ENCODE measurements at places on chromosomes 4 and X.

DNA sequence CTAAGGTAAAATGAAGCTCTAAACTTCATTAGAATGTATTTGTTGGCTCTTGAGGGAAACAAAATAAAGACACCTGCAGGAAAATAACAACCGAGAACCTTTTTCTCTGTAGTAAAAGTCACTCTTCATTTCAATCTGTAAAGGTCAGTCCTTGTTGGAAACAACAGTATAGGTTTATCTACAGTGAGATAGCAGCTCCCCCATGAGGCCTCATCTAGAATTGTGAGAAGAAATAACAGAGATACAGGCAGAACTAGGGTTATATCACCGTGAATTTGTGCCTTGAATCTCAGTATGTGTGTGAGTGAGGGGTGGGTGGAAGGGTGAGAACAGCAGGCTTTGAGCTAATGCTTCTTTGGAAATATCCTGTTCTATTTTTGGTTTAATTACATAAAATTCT is 107.8 kb upstream of the FMR1 start:
- no peak for DNase-seq

DNA sequence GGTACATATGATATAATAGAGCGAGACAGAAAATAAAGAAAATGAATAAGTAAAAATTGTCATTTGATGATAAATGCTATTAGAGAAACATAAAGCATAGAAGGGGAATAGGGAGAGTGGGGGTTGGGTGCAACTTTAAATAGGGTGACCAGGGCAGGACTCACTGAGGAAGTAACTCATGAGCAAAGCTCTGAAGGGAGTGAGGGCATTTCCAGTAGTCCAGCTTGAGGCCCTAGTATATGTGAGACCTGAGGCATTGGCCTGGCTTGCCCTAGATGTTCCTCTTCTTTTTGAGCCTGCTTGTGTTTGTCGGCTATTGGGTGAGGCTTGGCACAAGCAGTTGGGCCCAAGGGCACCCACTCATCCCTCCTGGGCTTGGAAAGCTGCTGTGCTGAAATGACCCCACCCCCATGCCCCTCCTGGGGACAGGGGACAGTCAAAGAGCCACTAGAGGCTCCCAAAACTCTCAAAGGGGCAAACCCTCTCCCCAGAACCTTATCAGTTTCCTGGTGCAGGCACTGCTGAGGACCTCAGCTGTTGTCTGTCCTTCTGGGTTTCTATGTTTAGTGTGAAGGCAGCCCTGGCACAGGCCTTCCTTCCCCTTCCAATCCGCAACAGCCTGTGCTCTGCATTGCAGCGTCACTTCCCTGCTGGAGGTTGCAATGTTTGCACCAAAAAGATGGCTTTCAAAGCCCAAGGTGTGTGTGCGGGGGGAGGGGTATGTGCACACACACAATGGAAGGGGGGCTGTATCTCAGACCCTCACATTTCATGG is 40.1 kb downstream of the APLN start:
- no peak for DNase-seq

DNA sequence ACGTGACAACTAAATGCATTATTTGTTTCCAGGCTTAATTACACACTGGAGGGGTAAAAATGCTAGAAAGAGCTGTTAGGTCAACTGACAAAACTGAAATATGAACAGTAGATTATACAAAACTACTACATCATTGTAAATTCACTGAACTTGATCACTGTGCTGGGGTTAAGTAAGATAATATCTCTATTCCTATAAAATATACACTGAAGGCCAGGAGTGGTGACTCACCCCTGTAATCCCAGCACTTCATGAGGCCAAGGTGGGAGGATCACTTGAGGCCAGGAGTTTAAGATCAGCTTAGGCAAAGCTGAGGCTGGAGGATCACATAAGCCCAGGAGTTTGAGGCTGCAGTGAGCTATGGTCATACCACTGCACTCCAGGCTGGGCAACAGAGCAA is 31.8 kb upstream of the NKX6-1 start:
- no peak for DNase-seq

DNA sequence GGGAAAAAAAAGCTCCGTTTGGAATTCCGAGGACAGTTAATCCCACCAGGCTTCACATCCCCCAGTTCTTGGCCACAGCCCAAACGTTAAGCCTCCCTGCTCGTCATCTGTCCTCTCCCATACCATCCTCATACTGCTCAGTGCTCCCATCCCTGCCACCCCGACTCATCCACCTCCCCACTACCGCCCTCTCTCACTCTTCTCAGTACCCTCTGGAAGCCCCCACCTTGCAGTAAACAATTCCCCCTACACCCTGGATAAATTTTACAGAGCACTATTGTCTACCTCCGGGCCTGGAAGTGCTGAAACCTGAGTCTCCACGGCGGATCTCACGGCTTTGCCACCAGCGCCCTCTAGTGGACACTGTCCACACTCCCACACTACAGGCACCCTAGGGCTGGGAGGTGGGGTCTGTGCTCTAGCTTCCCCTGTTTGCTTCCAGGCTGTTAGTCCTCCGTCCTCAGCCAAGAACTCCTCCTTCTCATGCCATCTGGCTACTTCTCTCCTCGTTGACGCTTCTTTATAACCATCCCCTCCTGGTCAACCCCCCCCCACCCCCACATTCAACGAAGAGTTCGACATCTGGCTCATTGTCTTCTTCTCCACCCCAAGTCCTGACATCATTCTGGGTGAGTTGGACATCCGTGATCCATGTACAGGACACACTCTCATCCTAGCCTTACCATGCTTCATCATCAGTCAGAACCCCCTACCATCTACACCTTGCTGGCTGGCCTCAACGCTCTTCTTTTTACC is 54.5 kb downstream of the RTL9 start:
- DNase-seq: peak; percentile 70

- no peak for DNase-seq
Observed at GRCh38 chr4:1255699-1256098, 6.8 kb upstream of the CTBP1 start.

GRCh38 chrX:9729171-9729885 is 36.3 kb downstream of the GPR143 start:
- no peak for DNase-seq

GRCh38 chrX:19799319-19800182 is 87.8 kb downstream of the SH3KBP1 start:
- DNase-seq: no peak

GRCh38 chr4:44661940-44662622 is 10.7 kb upstream of the YIPF7 start:
- no peak for DNase-seq

- no peak for DNase-seq
Observed at GRCh38 chrX:128460835-128461234, 408.6 kb upstream of the ACTRT1 start.

GRCh38 chr4:76198411-76199237 is 15.0 kb downstream of the SCARB2 start:
- DNase-seq: no peak

GRCh38 chr4:68909385-68909784 is 42.2 kb downstream of the UGT2A3 start:
- DNase-seq: no peak

DNA sequence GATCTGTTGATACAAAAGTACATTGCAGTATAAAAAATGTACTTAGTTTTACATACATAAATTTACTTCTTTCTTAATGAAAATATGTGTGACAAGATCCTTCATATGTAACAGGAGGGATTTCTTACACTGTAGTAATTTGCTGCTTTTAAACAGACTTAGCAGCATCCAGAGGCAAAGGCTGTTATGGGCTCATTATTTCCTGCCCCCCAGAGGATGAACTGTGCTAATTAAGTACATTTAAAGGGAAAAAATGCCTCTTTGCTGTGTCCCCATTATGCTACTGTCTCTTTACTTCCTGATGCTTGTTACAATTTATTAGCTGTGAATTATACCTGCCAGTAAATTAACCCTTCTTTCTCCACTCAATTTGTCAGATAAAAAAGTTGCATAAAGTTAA is 47.1 kb downstream of the NDST3 start:
- DNase-seq: no peak

GRCh38 chrX:110081740-110082139 is 78.8 kb downstream of the TMEM164 start:
- DNase-seq: peak; percentile 65

DNA sequence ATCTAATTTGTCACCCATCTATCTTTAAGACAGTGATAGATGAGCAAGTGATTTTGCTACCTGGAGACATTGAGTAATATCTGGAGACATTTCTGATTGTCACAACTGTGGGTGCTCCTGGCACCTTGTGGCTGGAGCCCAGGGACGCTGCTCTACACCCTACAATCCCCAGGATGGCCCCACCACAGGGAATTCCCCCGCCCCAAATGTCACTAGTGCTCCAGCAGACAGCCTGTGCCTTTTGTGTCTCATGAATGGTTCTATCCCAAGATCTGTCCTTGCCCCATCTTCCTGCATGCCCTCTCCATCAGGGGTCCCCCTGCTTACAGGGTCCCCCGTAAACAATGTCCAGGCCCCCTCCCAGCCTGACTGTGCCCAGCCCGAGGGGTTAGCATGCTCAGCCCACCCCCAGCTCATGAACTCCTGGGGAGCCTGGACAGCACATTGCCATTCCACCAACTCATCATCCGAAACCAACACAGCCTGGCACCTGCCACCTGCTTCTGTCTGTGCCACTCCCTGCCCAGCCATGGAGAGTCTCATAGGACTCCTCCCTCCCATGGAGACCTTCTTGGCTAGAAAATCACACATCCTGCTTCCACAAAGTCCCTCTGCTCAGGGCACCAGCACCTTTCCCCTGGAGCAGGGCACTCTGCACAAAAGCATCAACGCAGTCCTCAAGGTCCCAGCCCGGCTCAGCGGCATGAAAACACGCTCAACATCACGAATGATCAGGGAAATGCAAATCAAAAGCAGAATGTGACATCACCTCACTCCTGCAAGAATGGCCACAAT is 5.7 kb downstream of the P2RY8 start:
- no peak for DNase-seq

- DNase-seq: no peak
Observed at GRCh38 chrX:130846746-130847145, 56.3 kb downstream of the ENOX2 start.

DNA sequence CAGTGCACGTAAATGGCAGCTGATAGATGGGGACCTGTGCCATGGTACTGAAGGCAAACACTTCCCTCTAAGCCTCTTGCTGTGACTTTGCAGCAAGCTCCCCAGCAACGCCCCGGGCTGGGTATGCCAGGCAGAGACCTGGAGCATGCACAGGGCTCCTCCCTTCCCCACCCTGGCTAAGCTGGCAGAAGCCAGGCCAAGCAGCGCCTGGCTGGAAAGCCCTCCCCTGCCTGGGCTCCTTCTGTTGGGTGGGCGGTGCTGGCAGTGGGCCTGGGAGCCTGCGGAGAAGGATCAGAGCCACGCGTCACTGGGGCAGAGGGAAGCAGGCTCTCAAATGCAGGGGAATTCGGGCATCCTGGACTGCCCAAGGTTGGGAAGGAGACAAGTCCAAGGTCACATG is 3.6 kb downstream of the ATP2B3 start:
- no peak for DNase-seq

- DNase-seq: no peak
Observed at GRCh38 chrX:46912603-46913491, 626 bp downstream of the JADE3 start.

DNA sequence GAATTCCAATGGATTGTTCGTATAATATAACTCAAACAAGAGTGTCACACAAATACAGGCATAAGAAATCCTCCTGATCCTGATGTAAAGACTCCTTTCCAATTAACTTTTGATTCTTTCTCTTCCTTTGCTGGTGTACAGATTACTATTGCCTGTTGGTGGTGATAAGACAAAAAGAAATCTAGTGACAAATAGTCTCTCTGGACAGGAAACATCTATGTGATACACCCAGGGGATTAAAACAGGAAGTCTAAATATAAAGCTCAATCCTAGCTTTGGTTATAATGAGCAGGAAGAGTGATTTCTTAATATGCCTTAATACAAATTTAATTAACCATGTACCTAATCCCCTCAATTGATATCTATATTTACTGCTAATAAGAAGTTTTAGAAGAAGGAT is 45.1 kb downstream of the ARHGEF6 start:
- no peak for DNase-seq

GRCh38 chr4:163587867-163588266 is 93.4 kb downstream of the TMA16 start:
- DNase-seq: no peak

DNA sequence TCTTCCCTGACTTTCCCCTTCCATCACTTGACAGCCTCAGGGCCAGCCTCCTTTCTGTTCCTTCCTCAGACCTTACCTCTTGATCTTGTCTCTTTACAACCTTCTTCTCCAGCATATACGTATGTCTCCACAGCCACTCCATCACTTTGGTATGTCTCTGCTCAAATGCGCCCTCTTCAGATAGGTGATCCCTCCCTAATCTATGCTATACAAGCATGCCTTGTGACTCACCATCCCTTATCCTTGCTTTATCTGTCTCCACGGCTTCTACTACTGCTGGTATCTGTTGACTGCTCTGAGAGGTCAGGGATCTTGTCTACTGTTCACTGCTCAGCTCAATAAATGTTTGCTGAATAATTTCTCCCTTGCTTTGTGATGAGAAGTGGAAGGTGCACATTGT is 9.0 kb downstream of the ARAP2 start:
- no peak for DNase-seq

DNA sequence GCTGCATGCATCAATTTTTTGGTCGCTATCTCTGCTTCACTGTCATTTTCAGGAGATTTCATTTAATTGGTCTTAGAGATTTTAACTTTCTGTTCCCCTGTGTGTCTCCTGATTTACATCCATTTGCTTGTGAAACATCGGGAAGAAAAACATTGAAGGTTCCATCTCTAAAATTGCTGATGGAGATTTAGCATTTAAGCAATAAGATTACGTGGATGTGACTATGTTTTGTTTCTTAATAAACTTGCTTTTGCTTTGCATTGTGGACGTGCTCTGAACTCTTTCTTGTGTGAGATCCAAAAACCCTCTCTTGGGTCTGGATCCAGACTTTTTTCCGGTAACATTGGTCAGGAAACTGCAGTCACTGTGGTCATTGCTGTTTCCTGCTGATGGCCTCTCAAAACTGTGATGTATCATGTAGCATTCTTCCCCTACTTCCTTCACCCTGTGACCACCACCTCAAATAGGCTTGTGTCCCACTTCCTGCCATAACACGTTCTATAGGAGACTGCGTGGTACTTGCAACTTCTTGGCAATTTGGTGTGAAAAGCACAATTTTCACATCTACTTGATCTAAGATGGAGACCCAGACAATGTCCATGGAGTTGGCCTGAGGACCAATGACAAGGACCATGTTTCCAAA is 4.9 kb downstream of the CXCL2 start:
- no peak for DNase-seq

DNA sequence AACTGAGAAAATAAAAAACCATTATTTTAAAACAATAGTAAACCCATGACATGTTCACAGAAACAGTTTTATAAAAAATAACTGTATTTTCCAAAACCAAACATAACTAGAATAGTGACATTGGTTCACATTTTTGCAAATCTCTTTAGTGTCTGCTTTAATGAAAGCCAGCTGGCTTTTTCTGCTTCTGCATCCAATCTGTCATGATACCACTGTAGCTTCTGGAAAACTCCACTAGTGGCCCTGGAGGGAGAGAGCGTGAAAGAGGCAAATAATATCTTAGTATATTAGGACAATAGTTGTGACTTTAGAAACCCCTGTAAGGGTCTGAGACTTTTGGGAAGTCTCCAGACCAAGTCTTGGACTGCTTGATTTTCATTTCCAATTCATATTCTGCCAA is 31.1 kb downstream of the FGFBP1 start:
- DNase-seq: no peak

Data from right atrium auricular region (tissue), 2 donors.